NCI-H2081 treated with DMSO at 0.1 percent for 48 hours (cell line): ENCODE measurements at places on chromosomes 13 and 19.

- no peak for DNase-seq
These were observed 67.5 kb downstream of the CHST8 start for GRCh38 chr19:33689138-33689746.

DNA sequence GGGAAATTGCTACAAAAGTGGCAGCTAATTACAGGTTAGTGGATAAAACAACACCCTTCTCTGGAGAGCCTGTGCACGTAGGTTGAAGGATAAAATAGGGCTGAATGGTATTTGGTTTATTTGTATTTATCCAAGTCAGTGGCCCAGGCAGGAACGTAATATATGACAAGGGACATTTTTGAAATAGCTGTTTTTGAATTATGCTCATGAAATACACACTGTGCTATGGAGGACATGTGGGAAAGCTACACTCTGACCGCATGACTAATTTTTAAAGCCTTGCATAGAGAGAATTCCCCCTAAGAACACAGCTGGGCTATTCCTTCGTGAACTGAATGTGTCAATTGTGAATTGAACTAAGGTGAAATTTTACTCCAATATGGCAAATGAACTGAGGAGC lies 292.1 kb upstream of the MAB21L1 start:
- DNase-seq = no peak

DNA sequence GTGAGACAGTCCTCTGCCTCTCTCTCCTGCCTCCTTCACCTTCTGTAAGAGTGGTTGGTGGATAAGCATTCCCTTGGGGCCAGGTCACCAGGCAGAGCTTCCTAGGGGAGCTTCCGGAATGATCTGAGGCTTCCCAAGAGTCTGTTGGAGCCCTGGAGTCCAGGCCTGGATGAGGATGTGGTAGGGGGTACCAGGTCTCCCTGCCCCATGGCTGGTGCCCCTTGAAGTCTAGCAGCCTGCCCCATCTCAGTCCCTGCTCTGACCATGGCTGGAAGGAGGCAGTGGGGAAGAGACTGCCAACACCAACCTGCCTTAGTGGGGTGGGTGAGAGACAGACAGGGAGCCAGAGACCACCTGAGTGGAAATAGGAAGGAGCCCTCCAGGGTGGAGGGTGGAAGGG lies 1316.9 kb downstream of the UQCRFS1 start:
- no peak for DNase-seq

DNA sequence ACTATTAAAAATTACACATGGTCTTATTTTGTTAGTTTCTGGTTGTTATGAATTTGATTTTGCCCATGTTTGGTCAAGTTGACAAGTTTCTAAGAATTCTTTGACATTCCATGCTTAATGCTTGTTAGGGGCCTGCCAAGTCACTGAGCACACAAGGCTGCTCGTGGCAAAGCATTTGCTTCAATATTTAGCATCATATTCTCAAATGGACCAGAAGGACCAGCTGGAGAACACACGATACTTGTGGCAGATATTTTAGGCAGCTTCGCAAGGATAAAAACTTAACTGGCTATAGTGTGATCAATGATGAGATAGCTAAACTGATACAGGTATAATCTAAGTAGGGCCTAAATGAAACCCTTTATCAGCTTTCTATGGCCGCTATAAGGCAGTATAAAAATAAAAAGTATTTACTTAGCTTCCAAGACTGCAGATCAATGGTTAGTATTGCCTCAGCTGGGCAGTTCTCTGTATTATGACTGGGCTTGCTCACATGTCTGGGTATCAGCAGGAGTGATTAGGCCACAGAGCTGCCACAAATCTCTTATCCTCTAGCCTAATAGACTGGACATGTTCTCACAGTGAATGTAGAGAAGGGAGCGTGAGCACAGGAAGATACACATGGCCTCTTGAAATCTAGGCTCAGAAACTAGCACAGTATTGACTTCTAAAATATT lies 155.9 kb upstream of the SPRY2 start:
- DNase-seq = no peak

GRCh38 chr13:26934096-26934495 lies 173.5 kb upstream of the GPR12 start:
- no peak for DNase-seq

GRCh38 chr13:78779608-78780007 lies 120.7 kb upstream of the OBI1 start:
- peak; percentile 7 for DNase-seq

DNA sequence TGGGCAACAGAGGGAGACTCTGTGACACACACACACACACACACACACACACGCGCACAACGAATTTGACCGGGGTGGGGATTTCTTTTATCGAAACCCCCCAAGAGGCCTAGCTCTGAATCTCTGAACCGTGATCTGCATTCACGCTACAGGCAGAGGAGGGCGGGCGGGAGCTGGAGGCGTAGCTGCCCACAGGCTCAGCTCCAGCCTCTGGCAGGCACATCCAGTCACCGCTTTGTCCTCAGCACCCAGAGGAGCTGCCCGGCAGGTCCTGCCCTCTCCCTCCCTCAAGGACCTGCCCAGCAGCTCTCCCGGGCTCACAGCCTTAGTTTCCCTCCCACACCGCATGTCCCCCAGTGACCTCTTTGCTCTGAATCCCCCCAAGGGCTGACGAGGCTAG lies 20.0 kb downstream of the CILP2 start:
- no peak for DNase-seq

GRCh38 chr13:97212601-97213040 lies 9.5 kb upstream of the MBNL2 start:
- no peak for DNase-seq

DNA sequence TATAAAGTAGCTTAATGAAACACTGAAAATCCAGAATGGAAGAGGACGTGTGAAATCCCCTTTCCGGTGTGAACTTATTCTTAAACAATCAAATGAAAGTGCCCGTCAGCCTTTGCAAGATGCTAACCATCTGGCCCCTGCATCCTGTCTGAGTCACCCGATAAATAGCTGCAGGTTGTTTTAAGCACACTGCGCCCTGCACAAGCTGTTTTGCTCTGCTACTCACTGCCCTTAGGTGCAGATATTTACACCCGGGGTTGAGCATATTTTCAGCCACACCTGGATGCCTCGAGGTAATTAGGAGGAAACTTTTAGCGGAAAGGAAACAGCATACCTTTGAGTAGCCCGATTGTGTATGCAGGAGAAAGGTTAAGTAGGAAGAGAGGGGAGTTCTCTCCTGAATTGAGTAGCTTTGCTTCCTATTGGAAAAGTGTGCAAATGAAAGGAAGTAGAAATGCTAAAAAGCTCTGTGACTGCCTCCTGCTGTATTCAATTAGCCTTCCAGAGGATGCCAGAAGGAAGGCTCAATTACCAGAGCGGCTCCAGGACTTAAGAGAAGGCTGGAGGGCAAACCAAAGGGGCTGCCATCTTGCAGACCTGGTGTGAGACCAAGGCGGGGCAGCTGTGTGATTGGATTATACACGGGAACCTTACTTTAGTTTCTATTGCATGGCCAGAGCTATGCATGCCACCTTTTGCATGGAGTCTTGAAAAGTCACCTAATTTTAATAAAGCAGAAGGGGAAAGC lies 42.5 kb downstream of the IRS2 start:
- no peak for DNase-seq

DNA sequence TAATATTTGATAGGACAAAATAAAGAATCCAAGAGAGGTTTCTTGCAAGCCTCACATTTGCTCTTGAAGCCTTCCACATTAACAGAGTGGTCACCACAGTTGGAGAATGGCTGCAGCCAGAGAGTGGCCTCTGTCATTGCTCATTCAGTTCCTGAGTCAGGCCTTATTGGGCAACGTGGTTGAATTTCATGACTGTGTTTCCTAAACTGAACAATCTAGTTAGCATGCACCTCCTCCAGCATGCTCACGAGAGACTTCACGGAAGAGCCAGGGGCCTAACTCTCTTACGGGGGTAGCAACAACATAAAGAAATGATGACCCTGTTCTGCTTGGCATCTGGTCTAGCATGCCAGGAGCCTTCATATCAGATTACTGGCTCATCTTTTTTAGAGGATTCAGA lies 9.6 kb upstream of the UBL3 start:
- DNase-seq = no peak

DNA sequence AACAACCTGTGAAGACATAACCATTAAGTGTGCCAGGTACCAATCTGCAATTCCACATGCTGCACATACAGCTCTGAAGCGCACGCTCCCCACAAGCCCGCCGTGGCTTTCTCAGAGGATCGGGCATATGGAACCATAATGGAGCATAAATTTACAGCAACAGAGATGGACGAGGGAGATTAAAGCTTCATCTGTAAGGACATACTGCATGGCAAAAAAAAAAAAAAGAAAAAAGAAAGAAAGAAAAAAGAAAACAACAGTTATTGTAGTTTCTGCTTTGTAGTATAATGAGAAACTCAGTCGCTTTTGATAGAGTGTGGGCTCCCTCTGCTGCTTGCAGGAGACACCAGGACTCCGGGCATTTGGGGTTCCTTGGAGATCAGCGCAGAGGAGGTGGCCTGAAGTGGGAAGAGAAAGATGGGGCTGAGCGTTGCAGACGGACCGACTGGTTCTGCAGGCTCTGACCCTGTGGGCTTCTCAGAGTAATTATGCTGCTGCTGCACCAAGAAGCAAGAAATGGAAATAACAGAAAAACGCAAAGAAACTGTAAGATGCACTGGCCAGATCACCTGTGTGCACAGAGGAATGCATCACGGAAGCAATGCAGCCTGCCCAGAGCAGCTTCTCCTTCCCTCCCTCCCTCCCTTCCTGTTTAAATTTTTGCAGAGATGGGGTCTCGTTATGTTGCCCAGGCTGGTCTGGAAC lies 10.8 kb upstream of the PDCD5 start:
- DNase-seq = no peak

- no peak for DNase-seq
These were observed 267.1 kb downstream of the KLF5 start for GRCh38 chr13:73325723-73326558.

DNA sequence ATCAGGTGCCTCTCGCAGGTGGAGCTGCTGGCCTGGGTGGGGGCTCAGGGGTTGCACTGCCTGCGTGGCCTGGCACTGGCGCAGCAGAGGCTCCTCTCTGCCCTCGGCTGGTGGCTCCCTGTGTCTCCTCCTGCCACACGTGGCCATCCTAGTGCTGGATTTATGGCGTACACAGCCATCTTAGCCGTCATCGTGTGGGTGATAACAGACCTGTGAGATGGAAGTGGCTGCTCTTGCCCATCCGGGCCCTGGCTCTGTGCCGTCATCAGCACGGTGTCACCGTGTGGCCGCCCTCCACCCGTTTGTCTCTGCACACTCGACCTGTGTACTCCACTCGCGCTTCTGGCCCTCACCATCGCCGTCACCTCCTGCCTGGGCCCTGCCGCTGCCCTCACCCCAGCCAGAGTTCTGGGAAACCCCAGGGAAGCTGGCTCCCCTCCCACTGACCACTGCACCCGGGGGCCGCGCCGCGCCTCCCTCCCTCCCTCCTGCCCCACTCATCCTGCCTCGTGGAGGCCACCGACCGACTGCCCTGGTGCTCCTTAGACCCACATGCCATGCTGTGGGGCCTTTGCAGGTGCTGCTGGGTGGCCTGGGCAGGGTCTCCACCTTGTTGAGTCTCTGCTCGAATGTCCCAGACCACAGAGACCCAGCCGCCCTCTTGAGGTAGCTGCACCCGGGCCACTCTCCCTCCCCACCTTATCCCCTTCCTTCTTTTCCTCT lies 29.5 kb downstream of the TMEM255B start:
- DNase-seq = no peak

DNA sequence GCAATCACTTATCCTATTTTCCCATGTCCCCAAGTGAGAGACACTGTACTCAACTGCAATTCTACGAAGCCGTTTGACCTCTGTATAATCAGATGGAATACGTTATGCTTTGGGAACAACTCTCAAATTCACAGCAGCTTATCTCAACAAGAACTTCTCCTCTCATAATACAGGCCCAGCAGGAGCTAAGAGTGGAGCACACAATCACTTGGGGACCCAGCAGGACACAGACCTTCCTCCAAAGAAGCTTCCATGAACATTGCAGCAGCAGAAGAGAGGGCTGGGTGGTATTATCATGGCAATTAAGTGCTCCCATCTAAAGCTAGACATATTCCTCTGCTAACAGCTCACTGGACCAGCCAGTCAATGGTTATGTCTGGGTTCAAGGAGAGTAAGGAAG lies 428.3 kb upstream of the MIR17HG start:
- DNase-seq = no peak

- no peak for DNase-seq
These were observed 27.5 kb downstream of the CERS1 start for GRCh38 chr19:18868380-18869022.

- no peak for DNase-seq
These were observed 753.6 kb downstream of the LIG4 start for GRCh38 chr13:107461751-107462150.

DNA sequence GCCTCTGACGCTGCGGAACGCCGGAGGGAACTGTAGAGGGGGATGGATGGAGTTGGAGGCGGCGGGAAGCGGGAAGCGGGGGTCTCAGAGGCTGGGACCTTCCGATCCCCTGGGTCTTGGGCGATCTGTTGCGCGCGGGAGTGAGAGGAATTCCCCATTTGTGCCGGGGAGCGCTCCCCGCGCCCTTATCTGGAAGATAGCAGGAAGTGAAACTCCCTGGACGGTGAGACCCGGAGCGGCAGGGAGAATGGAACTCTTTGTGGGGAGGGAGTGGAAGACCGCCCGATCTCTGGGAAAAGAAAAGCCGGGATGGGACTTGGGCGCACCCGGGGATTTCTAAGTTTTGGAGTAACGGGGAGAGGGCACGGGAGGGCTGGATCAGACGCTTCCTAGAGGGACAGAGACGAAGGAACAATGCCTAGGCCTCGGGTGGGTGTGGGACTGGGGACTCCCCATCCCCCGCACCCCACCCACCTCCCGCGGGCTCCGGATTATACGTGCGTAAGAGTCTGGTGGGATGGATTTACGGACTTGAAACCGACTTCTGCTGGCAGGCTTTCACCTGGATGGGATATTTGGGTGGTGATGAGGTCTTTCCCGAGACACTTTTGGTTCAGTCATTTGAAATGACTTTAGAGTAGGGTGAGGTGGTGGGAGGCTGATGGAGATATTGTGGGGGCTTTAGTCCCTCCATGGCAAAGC lies 495 bp downstream of the LSR start:
- no peak for DNase-seq

DNA sequence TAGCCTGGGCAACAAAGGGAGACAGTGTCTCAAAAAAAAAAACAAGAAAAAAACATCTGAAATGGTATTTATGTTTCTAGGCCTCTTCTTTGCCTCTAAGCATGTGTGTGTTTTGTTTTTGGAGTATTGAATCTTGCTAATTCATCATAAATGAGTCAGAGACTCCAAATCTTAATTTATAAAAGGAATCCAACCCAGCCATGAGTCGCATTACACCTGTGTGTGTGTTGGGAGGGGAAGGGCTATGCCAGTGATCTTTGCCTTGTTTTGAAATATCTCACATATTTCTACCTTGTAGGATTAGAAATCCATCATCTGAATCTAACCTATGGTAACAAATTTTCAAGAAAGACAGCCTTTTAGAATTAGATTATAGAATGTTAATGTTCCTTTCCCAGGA lies 4.0 kb downstream of the ZNF331 start:
- DNase-seq = no peak

- no peak for DNase-seq
These were observed 160.6 kb upstream of the SPRY2 start for GRCh38 chr13:80501556-80501955.

GRCh38 chr13:45782327-45783045 lies 69.1 kb downstream of the SIAH3 start:
- DNase-seq = no peak

- DNase-seq = peak; percentile 28
These were observed 711.4 kb downstream of the DIAPH3 start for GRCh38 chr13:59452189-59452890.
